ENCODE measurements at places on chromosomes 5 and 9.

GRCh38 chr9:125594223-125594610 lies 112.8 kb downstream of the MAPKAP1 start:
- no peaks in the 10 kb centered on the region for H3K4me1 ChIP-seq
- H3K27ac ChIP-seq: no peak overlapping the region

GRCh38 chr9:73595036-73595545 lies 443.4 kb downstream of the ANXA1 start:
- no peaks in the 10 kb centered on the region for H3K4me1 ChIP-seq
- DNase-seq: no peak
- H3K27me3 ChIP-seq: no peaks in the 10 kb centered on the region
- H3K36me3 ChIP-seq: no peaks in the 10 kb centered on the region
- H3K4me3 ChIP-seq: no peak overlapping the region

GRCh38 chr5:113038714-113039113 lies 62.1 kb downstream of the DCP2 start:
- no peaks in the 10 kb centered on the region for H3K27me3 ChIP-seq
- DNase-seq: no peak
- no peak overlapping the region for H3K4me3 ChIP-seq
- peaks cover 6% of the 10 kb centered on the region for H3K36me3 ChIP-seq
- H3K27ac ChIP-seq: no peak overlapping the region

DNA sequence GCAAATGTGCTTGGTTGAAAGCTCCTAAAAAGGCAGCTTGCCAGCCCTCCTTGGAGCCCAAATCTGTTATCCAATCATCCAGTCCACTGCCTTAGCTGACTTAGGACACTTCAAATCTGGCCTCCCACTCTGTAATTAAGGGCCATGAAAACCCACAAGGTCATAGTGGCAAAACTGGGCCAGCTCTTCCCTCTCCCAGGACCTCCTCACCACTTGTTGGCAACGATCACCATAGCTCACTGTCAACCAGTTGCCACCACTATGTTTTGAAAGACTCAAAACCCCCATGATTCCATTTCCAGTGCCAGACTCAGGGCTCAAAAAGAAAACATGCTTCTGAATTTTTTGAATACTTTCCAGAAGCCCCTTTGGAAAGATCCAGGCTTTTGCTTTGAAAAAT lies 107.5 kb downstream of the NREP start:
- no peak overlapping the region for H3K4me3 ChIP-seq
- H3K4me1 ChIP-seq: no peaks in the 10 kb centered on the region
- H3K27me3 ChIP-seq: no peaks in the 10 kb centered on the region
- DNase-seq: no peak
- H3K27ac ChIP-seq: no peak overlapping the region
